ENCODE measurements at places on chromosomes 13 and 19.

GRCh38 chr19:18214779-18215433 lies 11.1 kb upstream of the RAB3A start:
- DNase-seq = no peak

DNA sequence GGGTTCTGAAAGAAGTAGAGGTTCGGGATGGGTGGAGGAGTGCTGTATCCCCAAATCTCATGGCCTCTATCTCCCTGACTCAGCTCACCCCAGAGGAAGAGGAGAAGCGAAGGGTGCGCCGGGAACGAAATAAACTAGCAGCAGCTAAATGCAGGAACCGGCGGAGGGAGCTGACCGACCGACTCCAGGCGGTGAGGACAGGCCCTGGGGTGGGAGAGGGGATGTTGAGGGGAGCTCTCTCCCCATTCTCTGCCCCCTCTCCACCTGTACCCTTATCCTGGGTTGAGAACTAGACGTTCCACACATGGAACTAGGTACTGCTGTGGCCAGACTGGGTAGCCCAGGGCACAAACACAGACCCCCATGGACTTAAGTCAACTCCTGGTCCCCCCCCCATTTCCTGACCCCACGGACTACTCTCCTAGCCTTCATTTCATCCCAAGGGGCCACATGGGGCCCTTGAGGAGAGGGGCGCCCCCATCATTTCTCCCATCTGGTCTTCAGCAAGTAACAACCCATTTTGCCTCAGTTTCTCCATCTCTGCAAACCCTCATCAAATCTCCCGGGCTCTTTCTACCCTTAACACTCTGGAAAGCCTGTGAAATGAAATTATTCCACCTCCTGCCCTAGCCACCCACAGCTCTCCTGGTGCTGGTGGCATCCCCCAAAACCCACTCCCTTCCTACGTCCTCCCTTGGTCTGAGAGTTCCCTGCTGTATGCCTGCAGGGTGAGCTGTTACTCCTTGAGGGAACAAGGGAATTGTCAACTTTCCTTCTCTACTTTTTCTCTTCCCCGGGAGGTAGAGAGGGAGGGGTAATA lies 3.5 kb downstream of the FOSB start:
- DNase-seq = no peak

DNA sequence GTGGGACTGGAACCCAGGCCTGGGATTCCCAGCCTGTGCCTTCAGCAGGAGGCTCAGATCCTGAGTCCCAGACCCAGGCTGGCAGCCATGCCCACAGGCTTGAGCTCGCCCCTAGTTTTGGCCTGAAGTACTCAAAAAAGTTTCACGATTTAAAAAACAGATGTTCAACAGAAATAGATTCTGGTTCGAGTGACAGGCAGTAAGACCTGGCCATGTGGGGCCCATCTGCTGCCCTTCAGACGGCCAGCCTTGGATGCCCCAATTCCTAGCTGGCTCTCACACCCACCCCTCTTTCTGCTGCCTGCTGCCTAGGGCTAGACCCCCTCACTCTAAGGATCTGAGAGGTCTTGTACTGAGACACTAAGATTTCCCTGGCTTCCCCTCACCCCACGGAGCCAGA lies 2.8 kb upstream of the DMPK start:
- no peak for DNase-seq

- no peak for DNase-seq
Observed at GRCh38 chr13:80307401-80307987, 33.4 kb downstream of the SPRY2 start.

DNA sequence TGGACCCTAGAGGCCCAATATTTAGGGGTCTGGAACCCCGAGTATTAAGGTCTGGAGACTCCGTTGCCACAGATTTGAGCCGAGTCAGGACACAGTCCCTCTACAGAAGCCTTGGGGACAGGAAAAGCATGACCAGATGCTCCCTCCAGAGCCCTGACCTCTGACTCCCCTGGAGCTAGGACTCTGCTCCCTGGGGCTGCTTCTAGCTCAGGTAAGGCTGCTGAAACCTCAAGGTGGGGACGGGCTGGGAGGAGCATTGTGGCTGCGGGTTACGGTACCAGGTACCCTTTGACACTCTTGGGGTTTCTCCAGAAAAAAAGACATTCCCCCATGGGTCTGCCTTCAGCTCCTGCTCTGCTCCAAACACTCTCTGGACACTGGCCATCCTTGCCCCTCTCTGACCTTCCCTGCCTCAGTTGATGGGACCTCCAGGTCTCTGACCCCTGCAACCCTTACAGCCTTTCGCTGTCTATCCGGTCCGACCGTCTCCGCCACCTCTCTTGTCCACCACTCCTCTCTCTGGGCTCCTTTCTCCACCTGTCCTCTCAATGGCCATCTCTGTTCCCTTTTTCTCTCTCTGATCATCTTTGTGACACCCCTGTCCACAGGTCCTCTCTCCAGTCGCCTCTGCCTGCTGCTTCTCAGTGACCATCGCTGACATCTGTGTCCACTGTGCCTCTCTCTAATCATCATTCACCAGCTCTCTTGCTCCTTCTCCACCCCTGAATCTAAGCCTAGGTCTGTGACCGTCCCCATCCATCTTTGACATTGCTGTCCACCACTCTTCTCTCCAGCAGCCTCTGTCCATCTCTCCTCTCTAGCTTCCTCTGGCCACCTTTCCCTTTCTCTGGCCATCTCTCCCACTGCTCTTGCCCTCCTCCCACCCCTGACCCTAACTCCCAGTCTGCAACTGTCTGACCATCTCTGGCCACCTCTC lies 1.4 kb downstream of the LRFN3 start:
- no peak for DNase-seq

- DNase-seq = no peak
Observed at GRCh38 chr19:39145180-39145953, 19.8 kb downstream of the PAK4 start.

- no peak for DNase-seq
Observed at GRCh38 chr13:65677906-65678305, 1552.2 kb downstream of the PCDH9 start.

DNA sequence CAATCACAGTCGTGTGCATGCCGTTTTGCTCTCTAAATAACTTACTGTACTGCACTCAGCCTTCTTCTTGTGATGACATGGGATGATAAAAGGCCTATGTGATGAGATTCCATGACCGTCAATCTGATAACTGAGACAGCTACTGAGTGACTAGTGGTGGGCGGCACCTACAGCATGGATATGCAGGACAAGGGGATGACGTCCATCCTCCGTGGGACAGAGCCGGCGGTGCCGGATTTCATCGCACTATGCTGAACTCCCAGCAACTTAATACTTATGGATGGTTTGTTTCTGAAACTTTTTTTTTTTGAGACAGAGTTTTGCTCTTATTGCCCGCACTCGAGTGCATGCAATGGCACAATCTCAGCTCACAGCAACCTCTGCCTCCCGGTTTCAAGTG lies 146.8 kb upstream of the TSHZ3 start:
- no peak for DNase-seq

DNA sequence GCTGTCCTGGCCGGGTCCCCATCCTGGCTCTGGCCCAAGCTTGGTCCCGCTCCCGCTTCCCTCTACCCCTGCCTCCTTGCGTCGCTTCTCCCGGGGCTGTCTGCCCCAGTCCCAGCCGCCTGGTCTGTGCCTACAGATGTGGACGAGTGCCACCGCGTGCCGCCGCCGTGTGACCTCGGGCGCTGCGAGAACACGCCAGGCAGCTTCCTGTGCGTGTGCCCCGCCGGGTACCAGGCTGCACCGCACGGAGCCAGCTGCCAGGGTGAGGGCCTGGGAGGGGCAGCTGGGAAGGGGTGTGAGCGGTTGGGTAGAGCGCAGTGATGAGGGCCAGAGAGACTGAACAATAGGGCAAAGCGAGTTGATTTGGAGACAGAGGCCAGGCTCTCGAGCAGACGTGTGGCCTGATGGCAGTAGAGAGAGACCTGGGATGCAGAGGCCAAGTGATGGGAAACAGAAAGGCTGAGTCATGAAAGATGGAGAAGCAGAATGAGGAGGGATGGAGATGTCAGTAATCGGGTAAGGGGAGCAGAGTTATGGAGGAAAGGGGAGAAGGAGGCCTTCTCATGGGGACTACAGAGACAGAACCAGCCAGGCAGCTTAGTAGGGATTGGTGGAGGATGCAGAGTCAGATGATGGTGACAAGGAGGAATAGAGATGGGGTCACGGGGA lies 9.4 kb downstream of the LTBP4 start:
- peak; percentile 35 for DNase-seq

GRCh38 chr13:105441051-105441750 lies 1094.3 kb downstream of the EFNB2 start:
- DNase-seq = no peak

- DNase-seq = no peak
Observed at GRCh38 chr13:58254943-58255342, 623.4 kb downstream of the PCDH17 start.

- DNase-seq = no peak
Observed at GRCh38 chr19:10832939-10833296, 3.1 kb downstream of the TMED1 start.

GRCh38 chr13:79404361-79404760 lies 1.7 kb downstream of the RBM26 start:
- no peak for DNase-seq

GRCh38 chr19:58054901-58055874 lies 3.9 kb upstream of the ZNF135 start:
- no peak for DNase-seq
